ENCODE measurements at places on chromosomes 4 and X.

- no peak for DNase-seq
These were observed 20.7 kb downstream of the UBE2K start for GRCh38 chr4:39718366-39719323.

DNA sequence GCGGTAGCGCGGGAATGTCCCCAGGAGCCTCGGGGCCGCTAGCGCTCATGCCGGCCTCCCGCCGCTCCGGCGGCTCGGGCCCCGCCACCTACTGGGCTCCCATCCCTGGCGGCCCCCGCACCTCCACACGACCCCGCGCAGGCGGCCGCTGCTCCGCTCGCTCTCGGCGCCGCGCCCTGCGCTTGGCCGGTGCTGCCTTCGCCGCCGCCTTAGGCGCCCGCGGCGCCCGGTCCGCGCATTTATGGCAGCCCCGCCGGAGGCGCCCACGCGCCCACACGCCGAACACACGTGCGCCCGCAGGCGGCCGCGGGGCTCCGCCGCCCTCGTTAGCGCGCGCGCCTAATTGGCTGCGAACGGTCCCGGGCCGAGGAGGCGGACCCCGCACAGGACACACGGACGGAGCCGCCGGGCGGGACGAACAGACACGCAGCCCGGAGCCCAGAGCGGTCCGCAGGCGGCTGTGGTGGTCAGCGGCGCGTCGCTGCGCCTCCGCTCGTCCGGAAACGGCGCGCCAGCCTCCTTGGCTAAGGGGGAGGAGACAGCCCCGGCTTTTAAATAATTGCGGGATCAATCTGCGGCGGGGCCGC, at the start of gene NKX1-1:
NKX1-1 (minus strand) TSS at position 49 of the 587 bp plus-strand sequence; CDS start at position 49, 0 bp downstream.
- DNase-seq: no peak

DNA sequence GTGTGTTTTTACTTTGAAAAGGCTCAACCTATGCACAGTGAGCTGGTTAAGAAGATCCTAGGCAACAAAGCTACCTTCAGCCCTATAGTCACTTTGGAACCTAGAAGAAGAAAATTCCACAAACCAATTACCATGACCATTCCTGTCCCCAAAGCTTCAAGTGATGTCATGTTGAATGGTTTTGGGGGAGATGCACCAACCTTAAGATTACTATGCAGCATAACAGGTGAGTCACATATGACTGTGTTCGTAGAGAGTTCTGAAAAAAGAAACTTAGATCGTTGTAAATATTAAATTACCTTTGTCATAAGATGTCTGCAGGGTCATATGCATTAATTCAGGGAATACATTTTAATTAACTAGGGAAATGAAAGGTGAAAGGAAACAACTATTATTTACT, 287.1 kb downstream of the ANK2 start:
- no peak for DNase-seq

DNA sequence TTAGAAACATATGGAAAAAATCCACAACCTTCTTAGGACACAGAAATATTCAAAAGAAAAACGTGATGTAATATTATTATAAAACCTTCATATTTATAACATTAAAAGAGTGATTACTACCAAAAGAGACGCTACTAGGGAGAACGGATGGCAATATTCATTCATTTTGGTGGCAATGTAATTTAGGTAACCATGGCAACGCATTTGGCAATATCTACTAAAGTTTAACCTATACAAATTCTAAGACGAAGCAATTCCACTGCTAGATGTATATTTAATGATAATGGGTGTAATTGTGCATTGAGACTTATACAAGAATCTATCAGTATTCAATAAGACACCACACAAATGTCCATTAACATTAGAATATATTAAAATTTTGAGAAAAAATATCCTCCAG, 709.4 kb downstream of the ARAP2 start:
- DNase-seq: no peak

DNA sequence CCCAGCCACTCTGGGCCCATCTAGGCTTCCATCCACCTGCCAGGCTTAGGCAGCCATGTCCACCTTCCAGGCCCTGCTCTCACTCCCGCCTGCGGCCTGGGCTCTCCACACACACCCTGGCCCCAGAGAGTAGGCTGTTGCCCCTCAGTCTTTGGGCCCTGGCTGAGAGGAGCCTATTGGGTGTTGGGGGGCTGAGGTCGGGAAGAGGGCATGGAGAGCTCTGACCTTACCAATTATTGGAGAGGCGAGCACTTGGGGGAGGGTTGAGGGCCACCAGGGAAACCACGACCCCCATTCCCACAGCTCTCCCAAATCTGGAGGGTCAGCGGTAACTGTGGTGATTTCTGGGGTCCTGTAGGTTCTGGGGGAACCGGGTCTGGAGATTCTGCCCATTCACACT, 38.2 kb downstream of the HTRA3 start:
- DNase-seq: no peak

GRCh38 chr4:7103607-7104365, 35.9 kb upstream of the GRPEL1 start:
- DNase-seq: no peak

- DNase-seq: peak; percentile 65
These were observed 42.7 kb downstream of the ASMT start for GRCh38 chrX:1657367-1658070.

GRCh38 chr4:140308366-140309123, 64.9 kb upstream of the SCOC start:
- no peak for DNase-seq

- DNase-seq: no peak
These were observed 19.6 kb downstream of the IL13RA2 start for GRCh38 chrX:114997779-114998178.

GRCh38 chr4:89099471-89099870, 11.9 kb upstream of the TIGD2 start:
- DNase-seq: no peak

GRCh38 chr4:52576961-52577623, 82.0 kb downstream of the USP46 start:
- DNase-seq: no peak

GRCh38 chr4:142519342-142519741, 326.8 kb downstream of the INPP4B start:
- no peak for DNase-seq

DNA sequence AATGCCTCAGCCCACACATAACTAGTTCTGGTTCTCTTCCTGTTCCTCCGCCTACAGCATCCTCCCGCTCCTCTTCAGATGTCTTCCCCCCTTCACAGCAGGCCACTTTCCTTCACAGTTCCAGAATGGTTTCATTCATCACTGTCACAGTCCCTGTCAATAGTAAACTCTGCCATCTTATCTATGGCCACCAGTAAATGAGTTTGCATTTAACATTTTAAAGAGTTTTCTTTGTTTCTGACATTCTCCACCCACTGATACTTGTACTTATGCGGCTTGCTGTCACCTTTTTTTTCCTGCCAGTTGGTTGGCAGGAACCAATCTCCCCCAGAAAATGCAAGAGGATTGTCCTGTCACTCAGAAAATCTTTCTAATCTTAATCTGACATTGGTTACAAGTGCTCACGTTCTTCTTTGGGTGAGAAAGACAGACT, 114.1 kb downstream of the GLUD2 start:
- DNase-seq: no peak

DNA sequence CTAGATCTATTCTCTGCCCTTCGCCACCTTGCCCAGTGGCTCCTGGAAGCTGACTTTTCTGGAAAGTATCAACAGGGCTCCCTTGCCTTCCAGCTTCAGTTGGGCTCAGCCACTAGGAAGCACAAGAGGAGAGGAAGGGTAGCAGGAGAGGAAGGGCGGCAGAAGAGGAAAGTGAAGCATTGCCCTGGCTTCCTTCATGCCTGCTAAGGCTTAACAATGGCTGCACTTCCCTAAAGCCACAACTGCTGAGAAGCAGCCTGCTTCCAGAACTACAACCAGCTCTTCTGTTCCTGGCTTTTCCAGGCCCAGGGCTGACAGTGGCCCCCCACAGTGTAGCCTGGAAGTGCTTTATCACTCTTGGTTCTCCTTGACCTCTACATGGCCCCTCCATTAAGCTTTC, 29.1 kb upstream of the PGM2 start:
- DNase-seq: no peak

- no peak for DNase-seq
These were observed 582.3 kb upstream of the DIPK2B start for GRCh38 chrX:45783002-45783401.

DNA sequence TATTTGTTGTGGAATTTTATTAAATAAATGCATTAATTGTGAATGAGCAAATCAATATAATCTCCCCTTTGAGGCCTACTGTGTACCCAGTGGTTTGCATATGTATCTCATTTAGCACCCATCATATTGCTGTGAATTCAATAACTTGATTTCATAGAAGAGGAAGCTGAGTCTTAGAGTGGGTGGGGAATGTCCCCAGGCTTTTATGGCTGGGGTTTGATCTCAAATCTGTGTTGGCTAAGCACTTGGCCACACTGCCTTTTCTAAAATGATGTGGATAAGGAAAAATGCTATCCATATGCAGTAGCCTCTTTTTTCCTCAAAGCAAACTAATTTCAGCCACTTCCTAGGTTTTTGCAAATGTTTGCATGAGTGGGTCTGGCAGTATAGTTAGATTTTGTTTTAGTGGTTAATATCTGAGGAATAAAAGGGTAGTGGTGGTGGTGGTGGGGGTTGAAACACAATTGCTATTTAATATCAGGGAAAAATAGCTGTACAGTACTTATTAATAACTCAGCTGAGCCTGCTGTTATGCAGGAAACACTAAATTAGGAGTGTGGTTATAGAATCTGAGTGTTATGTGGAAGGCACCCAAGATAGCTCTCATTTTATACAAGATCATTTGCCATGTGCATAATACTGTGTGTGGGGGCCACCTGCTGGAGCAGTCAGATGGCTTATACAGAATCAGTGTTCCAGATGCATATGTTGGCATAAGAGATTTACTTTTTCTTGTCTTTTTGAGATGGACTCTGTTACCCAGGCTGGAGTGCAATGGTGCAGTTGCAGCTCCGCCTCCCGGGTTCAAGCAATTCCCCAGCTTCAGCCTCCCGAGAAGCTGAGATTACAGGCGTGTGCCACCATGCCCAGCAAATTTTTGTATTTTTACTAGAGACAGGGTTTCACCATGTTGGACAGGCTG, 108.0 kb downstream of the TMEM131L start:
- peak; percentile 43 for DNase-seq

- DNase-seq: no peak
These were observed 215.5 kb downstream of the GPAT3 start for GRCh38 chr4:83751336-83751949.

GRCh38 chrX:131752493-131753198, 208.8 kb downstream of the OR13H1 start:
- no peak for DNase-seq

GRCh38 chr4:156559346-156559745, 412.3 kb downstream of the PDGFC start:
- DNase-seq: no peak

GRCh38 chrX:49309401-49309981, 6.0 kb downstream of the GAGE10 start:
- DNase-seq: no peak

DNA sequence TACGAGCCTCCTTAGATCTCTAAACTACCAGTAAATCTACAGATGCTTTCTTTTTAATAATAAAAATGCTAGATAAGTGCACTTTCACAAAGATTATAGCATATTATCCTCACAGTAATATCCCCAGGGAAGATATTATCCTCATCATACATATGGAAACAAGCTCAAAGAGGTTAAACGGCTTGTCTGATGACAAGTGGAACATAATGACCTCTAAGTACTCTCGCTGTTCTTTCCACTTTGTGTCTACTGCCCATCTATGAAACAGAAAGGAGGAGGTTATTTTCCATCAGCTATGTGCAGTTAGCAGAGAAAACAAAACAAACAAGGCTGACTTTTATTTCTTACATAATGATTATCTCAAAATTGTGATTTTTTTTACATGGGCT, 42.8 kb upstream of the PRDM8 start:
- DNase-seq: no peak

GRCh38 chr4:72899214-72899613, 170.3 kb downstream of the COX18 start:
- DNase-seq: no peak

- DNase-seq: no peak
These were observed 27.8 kb upstream of the LIMCH1 start for GRCh38 chr4:41510179-41510578.

DNA sequence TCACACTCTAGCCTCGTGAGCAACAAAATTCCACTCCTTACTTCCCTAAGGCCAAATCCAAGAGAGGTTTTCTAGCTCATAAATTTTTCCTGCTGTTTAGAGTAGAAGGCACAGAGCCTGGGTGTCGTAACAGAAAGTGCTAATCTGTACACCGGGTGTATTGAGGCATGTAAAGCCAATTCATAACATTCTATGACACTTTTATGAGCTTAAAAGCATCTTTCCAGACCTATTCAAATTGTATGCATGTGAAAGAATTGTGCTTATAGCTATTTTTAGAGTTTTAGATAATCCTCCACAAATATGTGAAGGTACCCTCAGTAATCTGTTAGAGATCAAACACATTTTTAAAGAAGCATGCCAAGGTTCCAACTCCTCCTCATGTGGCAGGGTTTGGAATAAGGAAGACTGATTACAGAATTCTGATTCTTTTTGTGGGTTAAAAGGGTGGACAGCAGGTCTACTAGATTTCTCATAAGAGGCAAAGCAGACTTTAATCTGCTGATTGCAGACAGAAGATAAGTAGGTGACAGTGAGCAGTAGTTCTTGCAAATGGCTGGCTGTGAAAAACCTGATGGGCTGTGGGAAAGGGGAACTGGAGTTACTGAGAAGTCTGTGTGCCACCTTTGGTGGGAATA, 25.5 kb upstream of the LRCH2 start:
- no peak for DNase-seq
